ENCODE measurements at places on chromosomes 7 and 10.

GRCh38 chr7:151658778-151659177, 139.1 kb upstream of the RHEB start:
- DNase-seq = no peak

DNA sequence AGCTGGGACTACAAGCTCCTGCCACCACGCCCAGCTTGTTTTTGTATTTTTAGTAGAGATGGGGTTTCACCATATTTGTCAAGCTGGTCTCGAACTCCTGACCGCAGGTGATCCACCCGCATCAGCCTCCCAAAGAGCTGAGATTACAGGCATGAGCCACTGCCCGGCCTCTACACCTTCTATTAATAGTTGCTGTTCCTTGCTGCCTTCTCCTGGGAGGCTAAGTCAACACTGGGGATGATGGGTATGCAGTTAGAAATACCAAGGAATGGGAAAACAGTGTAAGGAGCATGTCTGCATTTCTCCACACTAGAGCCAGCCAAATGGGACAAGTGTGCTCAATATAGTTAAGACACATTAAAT, 97.3 kb upstream of the PDLIM1 start:
- DNase-seq = no peak

- no peak for DNase-seq
Measured at GRCh38 chr10:71812913-71813590, 38.0 kb downstream of the PSAP start.

DNA sequence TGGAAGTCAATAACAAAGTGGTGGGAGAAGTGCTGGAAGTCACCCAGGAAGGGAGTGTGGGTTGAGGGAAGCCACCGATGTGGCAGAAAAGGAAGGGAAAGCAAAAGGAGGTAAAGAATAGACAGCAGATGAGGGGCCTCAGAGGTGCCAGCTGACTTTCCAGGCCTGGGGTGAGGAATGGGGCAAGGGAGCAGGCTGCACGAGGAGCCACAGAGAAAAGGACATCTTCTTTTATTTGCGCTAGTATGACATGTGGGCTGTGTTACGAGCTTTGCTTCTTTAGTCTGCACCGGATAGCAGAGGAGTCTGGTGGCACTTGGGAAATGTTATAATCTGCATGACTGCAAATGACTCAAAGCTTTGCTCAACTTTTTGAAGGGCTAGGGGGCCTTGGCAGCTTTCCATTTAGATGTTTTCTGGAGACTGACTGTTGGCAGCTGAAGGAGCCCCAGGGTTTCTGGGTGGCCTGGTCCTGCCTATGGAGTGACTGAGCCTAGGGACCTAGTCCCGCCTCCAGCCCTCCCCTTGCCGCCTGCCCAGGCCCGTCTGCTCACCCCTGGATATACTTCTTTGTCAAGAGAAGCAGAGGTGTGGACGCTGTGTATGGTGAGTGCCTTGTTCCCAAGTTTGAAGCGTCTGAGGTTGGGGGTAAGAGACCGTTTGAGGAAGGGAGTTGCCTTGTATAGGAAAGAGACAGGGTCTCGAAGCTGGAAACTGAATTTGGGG, 5.1 kb downstream of the PRXL2A start:
- no peak for DNase-seq

DNA sequence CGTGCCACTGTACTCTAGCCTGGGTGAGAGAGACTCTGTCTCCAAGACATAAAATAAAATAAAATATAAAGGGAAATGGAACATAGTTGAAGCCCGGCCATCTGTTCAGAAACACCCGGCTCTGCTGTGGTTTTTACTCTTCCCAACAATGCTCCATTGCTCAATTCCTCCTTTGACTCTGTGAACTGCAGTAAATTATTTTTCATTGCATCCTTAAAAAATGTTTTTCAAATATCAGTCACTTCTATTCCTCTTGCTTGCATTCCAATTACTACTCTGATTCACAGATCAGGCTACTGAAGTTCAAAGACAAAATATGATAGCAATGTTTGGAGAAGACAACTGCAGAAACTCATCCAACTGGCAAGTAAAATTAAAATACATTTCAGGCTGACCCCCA, 983.0 kb downstream of the SORCS1 start:
- no peak for DNase-seq

- DNase-seq = no peak
Measured at GRCh38 chr7:74343281-74344131, 54.3 kb downstream of the CLIP2 start.

DNA sequence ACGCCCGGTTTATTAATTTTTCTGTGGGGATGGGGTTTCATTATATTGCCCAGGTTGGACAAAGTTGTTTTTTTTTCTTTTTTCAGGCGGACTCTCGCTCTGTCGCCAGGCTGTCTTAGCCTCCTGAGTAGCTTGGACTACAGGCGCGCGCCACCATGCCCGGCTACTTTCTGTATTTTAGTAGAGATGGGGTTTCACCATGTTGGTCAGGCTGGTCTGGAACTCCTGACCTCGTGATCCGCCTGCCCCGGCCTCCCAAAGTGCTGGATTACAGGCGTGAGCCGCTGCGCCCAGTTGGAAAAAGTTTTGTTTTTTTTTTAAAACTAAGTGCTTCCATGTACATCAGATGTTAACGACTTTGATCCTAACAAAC, 542 bp upstream of the ZNF394 start:
- DNase-seq = no peak

GRCh38 chr7:1368682-1369571, 90.3 kb downstream of the MICALL2 start:
- DNase-seq = no peak

DNA sequence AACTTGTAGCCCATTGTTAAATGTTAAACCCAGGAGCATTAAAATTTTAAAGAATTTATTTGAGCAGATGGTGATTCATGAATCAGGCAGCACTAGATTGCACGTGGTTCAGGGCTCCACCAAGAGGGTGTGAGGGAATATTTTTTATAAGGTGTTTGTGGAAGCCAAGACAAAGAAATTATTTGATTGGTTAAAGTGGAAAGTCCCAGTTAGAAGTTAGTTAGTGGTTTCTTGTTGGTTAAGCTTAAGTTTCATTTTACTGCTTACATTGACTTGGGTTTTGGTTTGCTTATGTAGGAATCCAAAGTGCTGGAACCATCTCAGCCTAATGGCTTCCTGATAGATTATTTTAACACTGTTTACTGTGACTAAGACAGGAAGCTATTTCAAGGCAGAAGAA, 906.2 kb downstream of the LRMDA start:
- no peak for DNase-seq

- no peak for DNase-seq
Measured at GRCh38 chr10:71779641-71780040, 6.3 kb upstream of the VSIR start.

GRCh38 chr7:134058980-134059379, 68.2 kb upstream of the LRGUK start:
- DNase-seq = no peak

GRCh38 chr10:113780681-113781250, 29.3 kb downstream of the PLEKHS1 start:
- DNase-seq = no peak

GRCh38 chr10:116097239-116097784, 175.7 kb downstream of the GFRA1 start:
- DNase-seq = no peak

- DNase-seq = no peak
Measured at GRCh38 chr7:139387594-139387993, 27.9 kb downstream of the LUC7L2 start.

GRCh38 chr10:102245082-102245931, at the start of gene GBF1:
GBF1 (plus strand) TSS chr10:102245532; CDS start chr10:102258939, 13,407 bp downstream.
- DNase-seq = peak; percentile 82

DNA sequence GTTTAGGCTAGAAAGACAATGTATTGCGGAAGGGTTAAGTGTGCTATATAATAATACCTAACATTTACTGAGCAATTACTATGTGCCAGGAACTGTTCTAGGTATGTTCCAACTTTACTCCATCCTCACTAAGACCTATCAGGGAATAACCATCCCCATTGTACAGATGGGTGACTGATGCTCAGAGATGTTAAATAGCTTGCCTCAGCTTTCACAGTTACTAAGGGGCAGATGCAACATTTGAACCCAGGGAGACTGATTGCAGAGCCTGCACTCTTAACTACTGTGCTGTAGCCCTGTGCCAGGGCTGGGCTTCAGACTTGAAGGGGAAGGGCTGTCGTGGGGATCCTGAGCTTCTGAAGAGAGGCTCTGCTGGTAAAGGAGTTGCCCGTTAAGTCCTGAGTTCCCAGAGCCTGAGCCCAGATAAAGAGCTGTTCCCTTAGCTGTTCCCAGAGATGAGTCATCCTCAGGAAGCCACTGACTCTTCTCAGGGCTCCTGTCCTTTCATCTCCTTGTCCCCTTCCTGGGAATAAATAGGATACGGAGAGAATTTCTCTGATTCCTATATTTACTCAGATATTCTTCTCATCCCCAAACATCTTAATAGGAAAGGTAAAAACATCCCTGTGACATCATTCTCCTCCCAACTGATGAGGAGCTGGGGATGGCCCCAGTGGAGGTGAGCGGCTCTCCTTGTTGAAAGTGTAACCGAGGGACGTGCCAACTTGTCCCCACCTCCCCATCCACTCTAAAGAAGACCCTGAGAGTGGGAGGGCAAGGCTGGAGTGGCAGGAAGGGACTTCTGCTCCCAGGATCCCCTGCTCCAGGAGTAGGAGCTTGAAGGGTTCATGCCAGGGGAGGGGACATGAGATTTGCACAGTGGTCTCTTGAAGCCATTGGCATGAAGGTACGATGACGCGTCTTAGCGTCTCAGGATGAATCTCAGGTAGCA, 28.0 kb upstream of the HABP2 start:
- no peak for DNase-seq

- peak; percentile 40 for DNase-seq
Measured at GRCh38 chr10:97553575-97554031, 19.0 kb upstream of the ANKRD2 start.

GRCh38 chr7:104818961-104819880, 194.8 kb upstream of the KMT2E start:
- DNase-seq = no peak

- peak; percentile 59 for DNase-seq
Measured at GRCh38 chr7:105806592-105807447, 69.6 kb downstream of the ATXN7L1 start.

DNA sequence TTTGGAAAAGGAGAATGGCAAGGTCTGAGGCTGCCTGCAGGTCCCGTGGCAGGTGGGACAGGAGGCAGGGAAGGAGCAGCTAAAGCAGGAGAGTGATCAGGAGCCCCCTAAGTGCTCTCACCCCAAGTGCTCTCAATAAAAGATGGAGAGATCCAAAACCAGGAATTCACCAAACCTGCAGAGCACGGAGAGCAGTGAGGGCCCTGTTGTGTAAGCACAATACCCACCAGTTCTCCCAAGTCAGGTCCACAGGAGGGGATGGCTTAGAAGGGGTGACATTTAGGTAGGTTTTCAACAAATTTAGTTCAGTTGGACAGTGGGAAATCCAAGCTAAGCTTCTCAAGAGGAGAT, 40.8 kb downstream of the GNA12 start:
- no peak for DNase-seq

DNA sequence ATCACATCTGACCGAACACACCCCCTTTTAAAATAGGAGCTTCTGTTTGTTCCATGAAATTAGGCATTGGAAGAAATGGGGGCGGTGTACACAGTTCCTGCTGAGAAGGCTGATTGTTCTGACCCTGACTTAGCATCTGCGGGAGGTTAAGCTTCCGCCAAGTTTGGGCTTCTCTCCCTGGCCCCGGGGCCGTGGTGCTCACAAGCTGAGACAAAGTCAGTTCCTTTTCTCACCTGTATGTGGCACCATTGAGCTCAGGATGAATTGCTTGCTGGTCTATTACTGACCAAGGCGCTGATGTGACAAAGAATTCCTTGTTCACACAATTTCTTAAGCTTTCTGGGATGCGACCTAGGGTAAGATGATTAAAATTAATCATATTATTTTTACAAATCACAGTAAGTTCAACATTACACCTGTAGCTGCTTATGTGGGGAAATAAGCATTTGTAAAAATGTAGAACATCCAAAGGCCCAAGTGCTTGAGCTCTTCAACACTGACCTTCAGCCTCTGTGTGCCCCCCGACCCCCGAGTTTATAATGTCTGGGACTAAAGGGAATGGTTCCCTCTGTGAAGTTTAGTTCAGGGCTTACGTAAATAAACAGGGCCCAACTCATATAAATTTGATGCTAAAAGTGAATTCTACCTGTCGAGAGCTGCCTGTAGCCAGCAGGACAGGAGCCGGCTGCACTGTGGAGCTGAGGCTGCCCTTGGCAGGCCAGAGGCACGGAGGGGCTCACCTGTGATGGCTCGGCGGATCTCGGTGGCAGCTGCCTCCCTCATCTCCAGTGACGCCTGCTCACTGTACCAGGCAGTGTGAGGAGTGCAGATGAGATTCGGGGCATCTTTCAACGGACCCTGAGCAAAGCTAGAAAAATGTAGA, 50.8 kb downstream of the ZRANB1 start:
- DNase-seq = no peak

- no peak for DNase-seq
Measured at GRCh38 chr10:122047560-122047959, 58.6 kb downstream of the TACC2 start.

DNA sequence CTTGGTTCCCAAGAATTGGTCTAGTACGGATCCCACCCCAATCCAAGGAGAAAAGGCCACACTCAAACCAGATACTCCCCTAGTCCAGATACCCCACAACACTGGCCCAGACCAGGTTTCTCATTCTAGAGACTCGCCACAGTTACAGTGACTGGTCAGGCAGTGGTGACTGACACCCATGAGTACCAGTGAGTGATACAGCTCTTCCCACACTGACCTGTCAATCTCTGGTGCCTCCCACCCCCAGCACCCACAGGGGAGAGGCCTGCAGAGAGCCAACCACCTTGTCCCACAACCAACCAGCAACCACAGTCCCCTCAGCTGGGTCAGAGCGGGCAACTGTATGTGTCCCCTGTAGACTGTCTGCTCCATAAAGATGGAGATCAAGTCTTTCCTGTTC, 152.8 kb downstream of the NEURL1 start:
- DNase-seq = no peak

DNA sequence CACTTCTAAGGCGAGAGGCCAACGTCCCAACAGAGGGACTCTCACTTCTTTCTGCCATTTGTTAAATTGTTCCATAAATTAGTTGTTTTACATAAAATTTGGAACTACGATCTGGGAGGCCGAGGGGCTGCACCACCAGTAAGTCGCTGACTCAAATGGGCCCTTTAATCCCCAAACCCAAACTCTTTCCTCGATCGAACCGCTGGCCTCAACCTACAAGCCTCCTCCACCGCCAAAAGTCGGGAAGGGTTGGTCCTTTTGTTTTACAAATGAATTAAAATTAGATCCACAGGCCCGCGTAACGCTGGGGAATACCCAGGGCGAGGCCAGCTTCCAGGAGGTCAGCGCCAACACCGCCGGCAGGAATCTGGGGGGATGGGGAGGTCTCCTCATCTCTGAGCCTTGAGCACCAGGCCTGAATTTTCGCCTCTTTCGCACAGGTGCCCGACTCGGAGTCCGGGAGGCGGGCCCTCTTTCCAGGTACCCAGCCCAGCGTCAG, 1.2 kb upstream of the FOXI2 start:
- DNase-seq = no peak

GRCh38 chr10:106938513-106938912, 226.0 kb downstream of the SORCS1 start:
- no peak for DNase-seq
